ENCODE measurements at places on chromosomes 7 and 10.

DNA sequence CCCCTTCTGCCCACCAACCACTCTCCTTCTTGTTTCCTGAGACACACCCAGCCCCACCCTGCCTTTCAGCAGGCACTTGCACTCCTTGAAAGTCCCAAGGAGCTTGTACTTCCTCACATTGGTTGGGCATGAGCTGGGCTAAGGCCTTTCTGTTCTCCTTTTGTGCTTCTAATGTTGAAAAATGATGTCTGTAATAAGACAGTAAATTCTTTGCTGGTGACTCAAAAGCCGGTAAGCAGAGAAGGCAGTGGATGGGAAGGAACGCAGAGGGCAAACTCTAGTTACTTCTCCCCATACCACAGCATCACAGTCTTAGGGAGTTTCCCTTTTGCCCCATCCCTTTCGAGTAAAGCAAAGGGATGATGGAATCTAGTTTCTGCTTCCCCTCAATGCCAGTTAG is 185.6 kb downstream of the PLXNA4 start:
- no peak for DNase-seq

- no peak for DNase-seq
Measured at GRCh38 chr7:131139462-131139861, 188.2 kb upstream of the MKLN1 start.

- no peak for DNase-seq
Measured at GRCh38 chr7:100759357-100760171, 26.2 kb downstream of the ZAN start.

GRCh38 chr7:44261240-44261639 is 60.5 kb downstream of the YKT6 start:
- DNase-seq = no peak
